Activated CD8-positive, alpha-beta T cell treated with anti-CD3 and anti-CD28 coated beads, Interleukin-2, amount 10 ng/mL, durations not matched to agents 7 days and 5 days (primary cell): ENCODE measurements at places on chromosomes 5 and 9.
A peak's percentile ranks its signal among the peaks of the same experiment; 100 is the strongest.

DNA sequence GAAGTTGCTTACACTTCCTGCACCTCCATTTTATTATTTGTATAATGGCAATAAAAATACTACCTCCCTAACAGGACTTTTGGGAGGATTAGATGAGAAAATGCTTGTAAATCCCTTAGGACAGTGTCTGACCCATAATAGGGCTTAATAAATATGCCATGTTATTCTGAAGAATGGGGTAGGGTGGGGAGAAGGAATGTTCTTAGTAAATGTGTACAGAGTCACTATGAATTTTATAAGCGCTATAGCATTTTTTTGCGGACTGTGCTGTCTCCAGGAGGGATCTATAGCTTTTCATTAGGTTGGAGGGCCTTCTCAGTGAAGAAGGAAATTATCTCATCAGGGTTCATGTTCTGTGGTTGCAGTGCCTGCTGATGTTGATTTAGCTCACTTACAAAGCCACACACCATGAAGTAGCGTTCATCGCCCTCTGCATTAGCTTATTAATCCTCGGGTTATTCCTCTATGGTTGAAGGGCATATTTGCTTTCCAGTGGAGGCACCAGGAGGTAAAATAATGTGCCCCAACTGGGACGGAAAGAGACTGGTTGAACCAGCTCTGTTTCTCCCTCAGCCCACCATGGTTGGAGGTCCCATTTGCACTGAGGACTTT, 497.1 kb downstream of the ARHGEF28 start:
- no peak for DNase-seq

DNA sequence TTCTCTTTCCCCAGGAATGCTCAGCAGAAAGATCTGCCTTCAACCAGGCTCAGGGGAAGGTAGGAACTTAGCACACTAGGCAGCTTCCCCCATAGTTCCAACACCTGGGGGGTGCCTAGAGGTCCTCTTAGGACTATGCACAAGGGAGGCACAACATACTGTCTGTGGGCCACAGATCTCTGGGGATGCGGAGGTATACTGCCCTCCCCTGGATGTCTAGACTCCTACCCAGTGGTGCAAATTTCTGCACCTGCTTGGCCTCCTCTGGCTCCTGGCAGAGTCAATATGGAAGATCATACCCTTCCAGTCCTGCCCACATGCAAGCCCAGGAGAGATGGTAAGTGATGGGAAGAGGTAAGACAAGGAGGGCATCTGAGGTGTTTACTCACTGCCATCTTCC, 247.5 kb upstream of the DAPK1 start:
- DNase-seq = no peak

- DNase-seq = no peak
Observed at GRCh38 chr9:89042984-89043383, 51.7 kb downstream of the S1PR3 start.

DNA sequence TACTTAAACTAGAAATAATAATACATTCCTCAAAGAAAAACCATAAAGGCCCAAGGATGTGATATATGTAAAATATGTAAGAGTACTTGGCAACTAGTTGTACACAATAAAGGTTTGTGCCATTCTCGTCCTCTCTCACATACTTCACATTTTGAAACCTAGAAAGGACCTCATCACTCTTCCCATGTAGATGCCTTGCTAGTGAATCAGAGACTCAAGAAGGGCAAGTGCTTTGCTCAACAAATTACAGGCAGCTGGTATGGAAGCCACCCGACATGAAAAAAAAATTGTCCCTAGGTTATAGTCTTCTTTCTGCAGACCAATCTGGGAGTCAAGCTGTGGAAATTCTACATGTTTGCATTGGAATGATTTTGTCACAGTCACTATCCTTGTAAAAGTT, 31.7 kb downstream of the ADRB2 start:
- no peak for DNase-seq

GRCh38 chr9:77901018-77901417, 130.6 kb downstream of the GNAQ start:
- no peak for DNase-seq

- no peak for DNase-seq
Observed at GRCh38 chr9:93456504-93456903, 3.1 kb upstream of the FAM120AOS start.

- DNase-seq = no peak
Observed at GRCh38 chr9:124183772-124184171, 74.0 kb upstream of the NEK6 start.

- no peak for DNase-seq
Observed at GRCh38 chr9:94693485-94694204, 32.9 kb upstream of the AOPEP start.

GRCh38 chr5:124104821-124105220, 592.8 kb downstream of the CSNK1G3 start:
- DNase-seq = no peak

DNA sequence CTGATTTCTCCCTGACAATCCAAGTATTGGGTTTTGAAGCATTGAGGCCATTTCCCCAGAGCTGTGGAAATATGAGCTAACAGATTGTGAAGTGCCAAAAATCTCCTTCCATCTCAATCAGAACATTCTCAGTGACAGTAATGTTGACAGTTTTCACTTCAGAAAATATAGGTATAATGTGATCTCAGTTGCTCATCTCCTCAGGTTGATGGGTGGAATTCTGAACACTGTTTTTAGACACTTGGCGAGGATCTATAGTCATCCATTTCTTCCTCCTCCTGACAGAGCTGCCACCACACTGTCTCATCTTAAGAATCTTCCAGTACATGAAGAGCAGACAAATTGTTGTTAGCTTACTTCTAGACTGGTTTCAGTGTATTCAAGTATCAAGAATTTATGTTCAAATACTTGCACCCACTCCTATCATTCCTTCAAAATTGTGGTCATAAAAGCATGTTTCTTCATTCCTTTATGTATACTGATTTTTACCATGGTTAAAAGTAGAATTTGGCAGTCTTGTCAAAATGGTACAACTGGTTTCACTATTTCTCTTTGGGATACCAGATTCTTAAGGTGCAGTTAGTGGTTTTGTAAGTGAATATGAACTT, 199.7 kb upstream of the TLE4 start:
- no peak for DNase-seq

DNA sequence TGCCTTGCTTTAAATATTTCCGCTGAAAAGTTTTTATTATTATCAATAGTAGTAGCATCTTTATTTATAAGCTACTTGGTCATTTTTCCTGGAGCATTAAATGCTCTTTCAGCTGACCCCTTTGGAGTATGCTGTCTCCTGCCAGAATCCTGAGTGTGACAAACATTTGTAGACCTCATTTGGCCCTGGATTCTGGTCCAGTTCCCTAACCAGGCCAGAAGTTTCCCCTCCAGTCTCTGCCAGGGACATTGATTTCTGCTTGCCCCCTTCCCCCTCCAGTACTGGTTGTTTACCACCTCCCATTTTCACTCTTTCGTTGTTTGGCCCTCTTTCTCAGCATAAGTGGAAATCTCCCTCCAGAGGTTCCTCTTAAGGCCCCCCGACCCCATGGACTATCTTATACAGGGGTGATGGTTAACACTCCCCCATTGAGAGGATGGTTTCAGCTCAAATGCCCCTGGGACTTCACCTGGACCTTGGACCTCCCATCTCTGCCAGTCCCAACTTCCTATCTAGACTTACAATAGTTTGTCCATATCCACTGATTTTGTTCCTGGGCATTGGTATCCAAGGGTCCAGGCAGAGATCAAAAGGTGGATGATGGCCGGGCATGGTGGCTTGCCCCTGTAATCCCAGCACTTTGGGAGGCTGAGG, 24.6 kb upstream of the COL27A1 start:
- DNase-seq = no peak

GRCh38 chr5:176542596-176543427, 5.6 kb upstream of the RNF44 start:
- peak; percentile 42 for DNase-seq

DNA sequence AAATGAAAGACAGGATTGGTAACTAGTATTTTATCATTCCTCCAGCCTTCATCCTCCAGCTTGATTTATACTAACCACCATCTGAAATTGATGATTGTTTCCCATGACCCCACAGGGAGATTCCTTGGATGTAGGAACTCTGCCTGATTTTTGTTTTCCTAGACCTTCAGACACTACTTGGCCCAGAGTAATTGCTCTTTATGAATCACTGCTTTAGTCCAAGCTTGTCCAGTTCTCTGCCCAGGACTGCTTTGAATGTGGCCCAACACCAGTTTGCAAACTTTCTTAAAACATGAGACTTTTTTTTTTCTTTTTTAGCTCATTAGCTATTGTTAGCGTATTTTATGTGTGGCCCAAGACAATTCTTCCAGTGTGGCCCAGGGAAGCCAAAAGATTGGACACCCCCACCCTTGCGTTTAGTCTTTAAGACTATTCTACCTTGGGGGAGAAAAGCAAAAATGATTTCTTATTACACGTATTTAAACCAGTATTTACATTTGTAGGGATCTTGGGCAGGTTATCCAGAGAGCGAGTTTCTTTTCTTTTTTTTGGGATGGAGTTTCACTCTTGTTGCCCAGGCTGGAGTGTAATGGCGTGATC, 18.4 kb downstream of the BASP1 start:
- DNase-seq = no peak

DNA sequence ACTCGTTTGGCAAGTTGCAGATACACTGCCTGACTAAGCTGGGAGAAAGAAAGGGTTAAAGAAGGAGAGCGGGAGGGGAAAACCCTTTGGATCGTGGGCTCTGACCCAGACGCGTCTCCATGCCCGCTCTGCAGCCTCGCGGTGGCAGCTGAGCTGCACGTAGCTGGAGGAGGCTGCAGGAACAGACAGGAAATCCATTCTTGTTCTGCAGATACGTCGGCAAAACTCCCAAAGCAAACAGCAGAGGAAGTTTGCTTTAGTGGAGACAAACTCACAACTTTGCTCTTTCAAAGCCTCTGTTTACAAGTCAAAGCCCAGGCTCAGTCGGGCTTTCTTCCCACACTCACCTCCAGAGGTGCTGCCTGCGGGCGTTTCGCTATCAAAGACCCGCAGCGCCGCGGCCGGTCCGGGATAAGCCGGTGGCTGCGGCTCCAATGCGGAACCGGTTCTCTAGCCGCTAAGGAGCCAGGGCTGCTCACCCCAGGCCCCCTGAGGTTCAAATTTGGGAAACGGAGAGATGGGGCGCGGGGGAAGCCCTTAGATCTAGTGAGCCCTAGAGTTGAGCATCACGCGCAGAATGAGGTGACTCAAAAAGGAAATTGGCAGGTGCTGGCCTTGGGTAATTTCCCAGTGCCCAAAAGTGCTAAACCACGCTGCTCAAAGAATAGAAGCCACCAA, 60.7 kb downstream of the MAT2B start:
- peak; percentile 28 for DNase-seq

GRCh38 chr9:108474356-108474755, 381.4 kb downstream of the ACTL7B start:
- no peak for DNase-seq

DNA sequence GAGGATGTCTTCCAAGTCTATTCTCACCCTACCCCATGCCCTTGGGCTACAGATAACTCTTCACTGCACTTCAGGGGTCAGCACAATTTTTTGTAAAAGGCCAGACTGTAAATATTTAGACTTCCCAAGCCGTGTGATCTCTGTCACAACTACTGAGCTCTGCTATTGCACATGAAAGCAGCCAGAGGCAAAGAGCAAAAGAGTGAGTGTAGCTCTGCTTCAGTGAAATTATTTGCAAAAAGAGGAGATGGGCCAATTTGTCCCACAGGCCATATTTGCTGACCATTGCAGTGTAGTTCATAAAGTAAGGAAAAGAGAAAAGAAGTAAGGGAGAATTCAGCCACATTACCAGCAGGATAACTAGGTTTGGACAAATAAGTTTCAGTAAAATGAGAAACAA, 7.0 kb upstream of the MOCS2 start:
- DNase-seq = no peak

DNA sequence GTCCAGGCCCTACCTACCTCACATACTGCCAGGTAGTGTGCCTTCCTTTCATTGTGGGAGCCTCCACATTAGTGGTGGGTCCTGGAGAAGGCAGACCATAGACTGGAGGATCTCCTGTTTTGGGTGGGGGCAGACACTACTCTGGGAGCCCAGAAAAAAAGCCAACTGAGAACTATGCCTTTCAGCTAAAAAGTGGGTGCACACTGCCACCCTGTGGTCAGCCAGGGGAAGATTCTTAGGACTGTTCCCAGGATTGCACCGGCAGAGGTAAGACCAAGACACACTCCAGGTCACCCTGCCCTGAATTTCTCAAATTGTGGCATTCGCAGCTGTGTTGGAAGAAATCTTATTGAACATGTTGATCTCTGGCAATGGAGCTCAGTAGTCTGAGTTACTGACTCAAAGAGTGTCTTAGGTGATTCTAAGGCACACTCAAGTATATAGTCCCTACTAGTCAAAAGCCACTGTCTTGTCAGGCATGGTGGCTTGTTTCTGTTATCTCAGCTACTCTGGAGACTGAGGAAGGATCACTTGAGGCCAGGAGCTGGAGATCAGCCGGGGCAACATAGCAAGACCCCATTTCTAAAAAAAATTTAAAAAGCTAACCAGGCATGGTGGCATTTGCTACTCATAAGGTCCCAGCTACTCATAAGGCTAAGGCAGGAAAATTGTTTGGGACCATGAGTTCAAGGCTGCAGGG, 3.6 kb downstream of the SIGMAR1 start:
- DNase-seq = peak; percentile 82

DNA sequence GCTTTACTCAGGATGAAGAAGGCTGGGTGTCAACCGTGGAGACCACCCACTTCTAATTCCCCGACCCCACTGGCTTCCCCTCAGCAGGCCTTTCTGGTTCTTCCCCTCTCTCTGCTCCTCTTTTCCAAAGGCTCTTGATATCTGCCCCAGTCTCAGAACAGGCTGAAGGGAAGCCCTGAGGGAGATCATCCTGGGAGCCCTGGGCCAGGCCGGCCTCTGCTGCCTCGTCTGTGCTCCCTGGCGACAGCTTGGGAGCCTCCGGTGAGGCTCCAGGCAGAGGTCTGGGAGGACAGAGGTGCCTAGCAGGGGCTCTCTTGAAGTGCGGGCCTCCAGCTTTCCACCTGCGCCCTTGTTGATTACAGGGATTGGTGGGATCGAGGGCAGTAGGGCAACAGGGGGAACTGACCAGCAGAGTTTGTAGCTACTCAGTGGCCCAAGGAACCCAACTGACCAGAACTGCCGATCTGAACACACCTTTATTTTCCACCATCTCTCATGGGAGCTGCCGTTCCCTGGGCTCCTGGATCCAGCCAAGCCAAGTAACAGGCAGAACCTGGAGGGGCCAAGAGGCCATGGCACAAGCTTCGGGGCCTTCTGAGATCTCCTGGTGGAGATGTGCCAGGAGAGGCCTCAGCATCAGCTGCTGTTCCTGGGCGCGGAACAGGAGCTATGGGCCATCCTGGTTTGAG, 198.5 kb downstream of the CACNA1B start:
- DNase-seq = no peak

- DNase-seq = no peak
Observed at GRCh38 chr5:147286296-147286695, 51.5 kb downstream of the STK32A start.

DNA sequence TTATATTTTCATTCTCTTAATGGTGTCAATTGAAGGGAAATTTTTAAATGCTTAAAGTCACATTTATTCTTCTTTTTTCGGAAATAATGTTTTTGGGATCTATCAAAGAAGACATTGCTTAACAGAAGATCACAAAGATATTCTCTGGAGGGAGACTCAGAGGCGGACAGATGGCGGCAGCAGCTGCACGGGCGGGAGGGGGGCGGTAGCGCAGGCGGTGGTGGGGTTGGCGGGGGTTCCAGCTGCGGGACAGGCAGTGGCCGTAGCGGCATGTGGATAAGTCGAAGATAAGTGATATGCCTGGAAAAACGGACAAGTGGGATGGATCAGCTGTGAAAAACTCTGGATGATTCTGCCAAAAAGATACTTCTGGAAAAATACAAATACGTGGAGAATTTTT, 31.6 kb upstream of the ZDHHC11B start:
- no peak for DNase-seq

- no peak for DNase-seq
Observed at GRCh38 chr9:109098171-109098959, 21.4 kb downstream of the TMEM245 start.

GRCh38 chr9:122396614-122397148, 25.9 kb downstream of the PTGS1 start:
- no peak for DNase-seq
